ENCODE measurements at places on chromosomes 16 and 17.

- DNase-seq = no peak
Measured at GRCh38 chr17:10205549-10206185, 7.3 kb upstream of the GAS7 start.

DNA sequence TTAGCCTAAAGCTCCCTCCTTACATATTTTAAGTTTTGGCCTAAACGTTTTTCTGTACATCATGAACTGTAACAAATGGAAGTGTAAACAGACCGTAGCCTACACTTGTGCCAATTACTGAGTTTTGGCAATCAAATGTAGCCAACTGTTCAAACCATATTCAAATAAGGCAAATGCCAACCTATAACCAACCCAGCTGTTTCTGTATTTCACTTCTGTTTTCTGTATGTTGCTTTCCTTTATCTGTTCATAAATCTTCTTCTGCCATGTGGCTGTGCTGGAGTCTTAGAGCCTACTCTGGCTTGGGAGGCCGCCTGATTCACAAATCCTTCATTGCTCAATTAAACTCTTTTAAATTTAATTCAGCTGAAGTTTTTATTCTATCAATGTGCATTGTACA lies 6.9 kb upstream of the C16orf78 start:
- DNase-seq = no peak

DNA sequence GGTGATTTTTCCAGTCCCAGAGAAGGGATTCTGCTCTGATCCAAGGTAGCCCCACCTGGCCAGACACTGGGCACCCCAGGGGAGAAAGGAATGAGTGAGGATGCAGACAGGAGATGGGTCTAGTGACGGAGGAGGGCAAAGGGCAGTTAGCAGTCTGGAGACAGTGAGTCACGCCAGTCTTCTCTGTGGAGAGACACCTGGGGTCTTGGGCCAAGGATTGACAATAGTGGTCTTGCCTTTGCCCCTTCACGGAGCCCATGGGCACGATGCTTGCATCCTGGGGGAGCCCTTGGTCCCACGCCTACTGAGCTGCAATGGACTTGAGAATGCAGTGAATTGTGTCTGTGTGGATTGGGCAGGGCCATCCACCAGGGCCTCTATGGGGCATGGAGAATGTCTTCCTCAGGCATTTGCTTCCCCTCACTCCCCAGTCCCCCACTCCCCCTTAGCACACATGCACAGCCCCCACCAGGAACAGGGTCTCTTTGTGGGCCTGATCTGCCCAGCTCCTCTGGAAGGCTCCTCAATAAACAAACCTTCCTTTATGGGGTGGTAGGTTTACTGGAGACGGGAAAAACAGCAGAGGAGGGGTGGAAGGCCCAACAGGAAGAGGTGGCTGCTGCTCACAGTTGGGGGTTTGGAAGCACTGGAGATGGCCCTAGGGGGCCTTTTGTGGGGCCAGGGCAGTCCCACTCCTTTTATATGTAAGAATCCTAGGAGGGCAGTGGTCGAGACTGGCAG lies 1.4 kb downstream of the CHAD start:
- no peak for DNase-seq

DNA sequence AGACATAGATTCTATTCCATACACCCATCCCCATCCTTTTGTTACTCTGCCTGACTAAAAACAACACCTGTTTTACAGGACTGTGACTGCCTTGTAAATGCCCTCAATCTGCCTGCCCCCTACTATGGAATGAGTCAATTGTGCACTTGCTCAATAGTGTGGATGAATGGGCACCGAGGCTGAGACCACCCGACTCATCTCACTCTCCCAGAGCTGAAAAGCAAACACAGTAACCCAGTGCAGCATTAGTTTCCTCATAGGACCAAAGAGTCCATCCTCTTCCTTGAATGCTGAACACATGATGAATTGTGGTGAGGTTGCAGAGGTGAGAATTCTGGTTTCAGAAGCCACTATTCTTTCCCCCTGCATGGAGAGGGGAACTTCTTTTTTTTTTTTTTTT lies 233.7 kb downstream of the ZFHX3 start:
- DNase-seq = no peak

DNA sequence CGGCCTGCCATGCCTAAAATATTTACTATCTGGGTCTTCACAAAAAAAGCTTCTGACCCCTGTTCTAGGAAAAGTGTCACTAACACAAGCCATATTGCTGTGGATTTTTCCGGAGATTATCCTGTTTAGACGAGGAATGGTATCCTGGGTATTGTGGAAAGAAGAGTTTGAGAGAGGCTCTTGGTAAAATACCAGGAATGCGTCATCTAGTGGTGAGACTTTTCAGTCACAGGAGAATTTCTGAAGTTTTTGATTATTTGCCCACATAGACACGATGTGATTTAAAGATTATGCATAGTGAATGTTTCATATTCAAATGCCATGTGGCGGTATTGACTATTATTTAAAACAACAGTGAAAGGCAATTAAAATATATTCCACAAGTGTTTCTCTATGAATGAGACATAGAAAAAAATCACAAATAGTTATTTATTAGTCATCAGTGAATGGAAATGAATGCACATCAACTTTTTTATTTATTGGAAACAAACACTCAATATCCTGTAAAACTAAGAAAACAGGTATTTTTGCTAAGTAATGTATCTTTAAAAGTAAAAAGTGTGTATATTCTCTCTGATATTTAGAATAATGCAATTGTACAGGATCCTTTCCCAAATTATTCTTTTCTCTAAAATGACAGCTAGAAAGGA lies 7.8 kb downstream of the KRT28 start:
- DNase-seq = no peak

DNA sequence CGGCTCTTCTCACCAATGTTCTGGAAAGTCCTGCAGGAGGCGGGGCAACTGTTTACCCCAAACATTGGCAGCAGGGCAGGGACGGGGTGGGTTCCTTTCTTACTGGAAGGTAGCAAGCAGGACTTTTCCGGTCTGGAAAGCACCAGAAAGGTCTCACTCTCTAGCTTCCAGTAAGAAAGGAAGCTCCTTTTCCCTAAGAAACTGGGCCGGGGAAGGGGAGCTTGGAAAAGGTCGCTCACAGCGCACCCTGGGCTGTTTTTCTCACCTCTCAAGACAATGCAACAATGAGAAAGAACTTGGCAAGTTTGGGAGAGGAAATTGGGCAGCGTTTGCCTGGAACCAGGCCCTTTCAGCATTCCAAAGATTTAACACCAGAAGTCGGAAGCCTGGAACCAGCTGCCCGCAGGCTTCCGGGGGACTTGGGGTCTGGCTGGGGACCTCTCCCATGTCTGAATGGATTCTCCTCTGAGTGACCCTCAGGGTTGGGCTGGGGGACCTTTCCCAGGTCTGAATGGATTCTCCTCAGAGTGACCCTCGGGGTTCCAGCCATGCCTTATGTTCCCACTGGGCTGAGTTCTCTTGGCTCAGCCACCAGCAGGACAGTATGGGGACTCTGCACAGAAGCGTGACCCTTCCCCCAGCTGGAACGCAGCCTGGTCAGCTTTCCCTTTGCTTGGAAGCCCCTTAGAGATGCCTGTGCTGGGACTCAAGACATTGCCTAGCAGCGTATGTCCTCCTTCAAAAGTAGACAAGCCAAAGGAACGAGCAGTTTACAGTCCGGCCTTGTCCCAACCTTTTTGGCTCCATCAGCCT lies 166.5 kb upstream of the PLCG2 start:
- no peak for DNase-seq

DNA sequence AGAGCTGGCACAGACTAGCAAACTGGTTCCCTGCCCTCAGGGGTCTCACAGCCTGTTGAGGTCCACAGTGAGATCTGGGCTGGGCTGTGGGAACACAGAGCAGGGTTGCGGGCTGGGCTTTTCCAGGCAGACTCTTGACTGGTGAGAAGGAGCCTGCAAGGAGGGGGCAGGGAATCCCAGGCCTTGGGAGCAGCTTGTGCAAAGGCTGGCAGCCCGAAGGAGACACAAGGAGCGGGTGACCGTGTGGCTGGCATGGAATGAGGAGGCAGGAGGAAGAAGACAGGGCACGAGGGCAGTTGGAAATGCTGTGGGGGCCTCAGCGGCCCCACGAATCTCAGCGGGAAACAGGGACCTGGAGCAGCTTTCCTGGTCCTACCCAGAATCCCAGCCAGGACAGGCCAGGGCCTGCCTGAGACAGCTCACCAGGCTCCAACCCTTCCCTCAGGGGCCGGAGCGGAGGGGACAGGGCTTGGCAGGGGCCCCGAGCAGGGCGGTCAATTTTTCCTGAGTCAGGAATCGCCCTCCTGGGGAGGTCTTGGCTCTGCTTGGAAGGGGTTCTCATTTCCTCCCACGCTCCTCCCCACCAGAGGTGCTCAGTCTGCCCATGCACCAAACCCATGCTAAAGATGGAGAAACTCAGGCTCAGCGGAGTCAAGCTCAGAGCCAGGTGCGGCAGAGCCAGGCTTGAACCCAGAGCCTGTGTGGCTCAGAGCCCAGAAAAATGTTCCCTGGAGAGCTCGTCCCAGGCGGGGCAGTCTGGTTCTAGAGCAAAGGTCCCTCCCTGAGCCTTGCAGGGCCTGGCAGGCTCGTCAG lies 9.2 kb upstream of the SNN start:
- DNase-seq = no peak

DNA sequence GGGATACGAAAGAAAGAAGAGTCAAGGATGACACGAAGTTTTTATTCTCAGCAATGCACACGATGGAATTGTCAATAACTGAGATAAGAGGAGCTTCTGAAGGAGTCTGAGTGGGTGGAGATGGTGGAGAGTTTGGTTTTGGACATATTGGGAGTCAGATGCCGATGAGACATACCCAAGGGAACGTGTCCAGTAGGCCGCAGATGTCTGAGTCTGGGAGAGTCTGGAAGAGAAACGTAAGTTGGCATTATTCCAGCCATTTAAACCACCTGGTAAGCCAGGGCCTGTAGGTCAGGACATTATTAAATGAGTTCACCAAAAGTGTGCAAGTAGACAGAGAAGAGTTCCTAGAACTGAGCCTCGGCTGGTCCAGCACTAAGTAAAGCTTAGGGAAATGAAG lies 478.3 kb upstream of the CDH5 start:
- DNase-seq = no peak

- no peak for DNase-seq
Measured at GRCh38 chr16:51755039-51755501, 604.0 kb upstream of the SALL1 start.

DNA sequence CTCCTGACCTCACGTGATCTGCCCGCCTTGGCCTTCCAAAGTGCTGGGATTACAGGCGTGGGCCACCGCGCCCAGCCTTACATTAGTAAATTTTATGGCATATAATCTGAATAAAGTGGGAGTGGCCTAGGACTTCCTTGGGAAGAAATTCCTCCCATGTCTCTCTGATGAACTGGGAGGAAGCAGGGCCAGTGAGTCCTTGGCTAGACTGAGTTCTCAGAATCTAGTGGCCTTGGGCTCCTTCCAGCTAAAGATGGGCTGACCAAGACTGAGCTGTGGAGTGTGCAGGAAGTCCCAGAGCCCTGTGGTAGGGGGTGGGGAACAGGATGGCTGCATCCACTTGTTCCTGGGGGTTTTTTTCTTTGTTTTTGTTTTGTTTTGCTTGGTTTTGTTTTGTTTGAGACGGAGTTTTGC lies 10.0 kb upstream of the NAGLU start:
- no peak for DNase-seq

GRCh38 chr17:81306491-81306890 lies 11.4 kb upstream of the SLC38A10 start:
- no peak for DNase-seq

GRCh38 chr17:1197781-1198490 lies 18.2 kb upstream of the ABR start:
- DNase-seq = no peak

DNA sequence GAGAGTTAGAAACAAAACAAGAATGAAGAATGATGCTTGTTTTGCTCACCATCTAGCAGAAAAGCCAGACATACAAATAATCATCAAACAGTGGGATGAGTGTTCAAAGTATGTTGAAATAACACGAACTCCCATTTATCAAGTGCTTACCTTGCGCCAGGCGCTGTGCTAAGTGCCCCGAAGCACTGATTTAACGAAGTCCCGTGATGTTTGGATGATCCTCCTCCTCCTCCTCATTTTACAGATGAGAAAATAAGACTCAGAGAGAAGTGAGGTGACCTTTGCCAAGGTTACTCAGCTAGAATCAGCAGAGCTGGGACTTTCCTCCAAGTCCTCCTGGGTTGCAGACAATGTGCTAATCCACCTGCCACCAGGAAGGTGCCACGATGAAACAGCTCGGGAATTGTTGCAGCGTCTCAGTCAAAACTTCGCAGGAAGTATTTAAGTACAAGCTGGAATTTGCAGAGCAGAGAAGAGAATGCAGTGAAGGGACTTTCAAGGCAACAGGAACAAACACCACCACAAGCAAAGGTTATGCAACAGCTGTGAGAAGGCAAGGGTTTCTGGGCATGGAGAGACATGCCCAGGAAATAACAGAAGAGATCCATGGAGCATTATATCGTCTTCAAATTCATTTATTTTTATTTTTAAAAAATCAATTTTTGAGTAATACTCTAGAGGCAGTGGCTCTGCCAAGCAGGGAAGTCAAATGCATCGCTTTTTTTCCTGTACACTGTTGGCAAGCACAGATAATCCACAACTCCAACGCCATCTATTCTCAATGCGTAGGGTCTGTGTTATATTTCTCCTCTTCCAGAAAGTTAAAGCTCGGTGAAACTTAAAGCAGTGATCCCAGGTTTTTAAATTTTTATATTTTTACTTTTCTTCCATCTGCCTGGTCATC lies 11.1 kb downstream of the PRCD start:
- DNase-seq = no peak

DNA sequence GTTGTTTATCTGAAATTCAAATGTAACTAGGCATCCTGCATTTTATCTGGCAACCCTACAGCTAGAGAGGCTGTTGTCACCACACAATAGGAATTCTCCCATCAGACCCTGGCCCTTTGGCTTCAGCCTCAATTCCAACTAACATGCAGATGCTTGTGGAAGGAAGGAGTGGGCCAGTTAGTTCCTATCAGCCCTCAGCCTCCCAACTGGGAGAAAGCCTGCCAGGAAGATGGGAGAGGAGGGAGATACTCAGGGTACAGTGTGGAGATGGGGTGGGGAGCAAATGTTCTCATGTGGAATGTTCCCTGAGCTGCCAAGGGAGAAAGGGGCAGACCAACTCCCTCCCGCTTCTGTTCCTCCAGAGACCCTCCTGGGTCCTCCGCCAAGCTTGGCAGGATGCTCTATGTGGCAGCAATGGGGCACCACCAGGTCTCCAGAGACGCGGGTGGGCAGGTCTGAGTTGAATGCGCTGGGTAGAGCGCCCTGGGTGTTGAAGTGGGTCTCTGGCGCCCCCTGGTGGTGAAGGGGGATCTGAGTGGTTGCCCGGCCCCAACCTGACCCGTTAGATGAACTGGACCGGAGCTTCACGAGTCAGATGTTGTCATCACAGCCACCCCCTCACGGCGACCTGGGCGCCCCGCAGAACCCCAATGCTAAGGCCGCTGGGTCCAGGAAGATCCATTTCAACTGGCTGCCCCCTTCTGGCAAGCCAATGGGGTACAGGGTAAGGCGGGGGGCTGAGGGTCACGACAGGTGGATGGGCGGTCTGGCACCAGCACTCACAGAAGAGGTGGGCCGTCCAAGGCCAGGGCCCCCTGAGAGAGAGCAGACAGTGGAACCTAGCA lies 15.2 kb downstream of the GALK1 start:
- no peak for DNase-seq

- no peak for DNase-seq
Measured at GRCh38 chr16:19780321-19780720, 62.2 kb downstream of the IQCK start.

- DNase-seq = no peak
Measured at GRCh38 chr17:58344791-58345157, 7.2 kb downstream of the SUPT4H1 start.

Measured in right renal cortex interstitium (tissue), 3 donors.